ENCODE measurements at places on chromosomes 16 and 17.

GRCh38 chr17:57553526-57553925 is 191.6 kb downstream of the CCDC182 start:
- no peak for DNase-seq

- DNase-seq, result no peak
These were observed 6.3 kb upstream of the RNF227 start for GRCh38 chr17:7922269-7922844.

- no peak for DNase-seq
These were observed 24.8 kb downstream of the HS3ST3A1 start for GRCh38 chr17:13576661-13577526.

DNA sequence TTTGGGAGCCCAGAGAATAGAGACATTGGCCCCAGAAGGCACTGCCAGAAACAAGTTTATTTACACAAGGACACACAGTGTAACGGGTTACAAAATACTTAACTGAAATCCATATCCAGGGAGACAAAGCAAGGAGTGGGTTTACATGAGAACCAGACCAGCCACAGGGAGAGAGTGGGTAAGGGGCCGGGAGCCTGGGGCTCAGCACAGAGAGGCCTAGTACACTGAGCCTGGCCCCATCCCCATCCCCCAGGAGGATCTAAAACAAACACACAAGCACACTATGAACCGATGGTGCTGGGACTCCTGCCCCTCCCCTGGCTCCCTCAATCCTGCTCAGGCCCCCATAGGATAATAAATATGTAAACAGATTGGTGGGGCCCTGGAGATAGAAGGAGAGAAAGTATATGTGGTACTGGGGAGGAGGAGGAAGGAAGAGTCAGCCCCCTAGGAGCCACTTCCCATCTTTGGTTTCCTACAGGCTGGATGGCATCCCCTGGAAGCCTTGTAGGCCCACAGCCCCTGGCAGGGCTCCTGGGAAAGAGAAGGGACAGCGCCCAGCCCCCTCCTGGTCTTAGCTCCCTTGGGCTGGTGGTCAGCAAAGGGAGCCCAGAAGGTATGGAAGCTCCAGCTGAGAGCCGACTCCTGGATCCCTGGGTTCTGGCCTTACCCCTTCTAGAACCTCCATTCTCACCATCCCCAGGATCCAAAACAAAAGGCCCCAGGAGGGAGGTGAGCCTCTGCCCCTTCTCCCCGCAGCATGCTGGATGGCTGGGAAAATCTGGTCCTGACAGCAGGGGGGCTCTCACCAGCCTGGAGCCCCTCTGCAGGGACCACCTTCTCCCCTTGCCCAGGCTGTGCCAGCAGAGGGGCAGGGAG is 6.4 kb downstream of the G6PC3 start:
- peak; percentile 29 for DNase-seq

GRCh38 chr17:30344283-30345088 is 10.6 kb upstream of the TMIGD1 start:
- peak; percentile 67 for DNase-seq

DNA sequence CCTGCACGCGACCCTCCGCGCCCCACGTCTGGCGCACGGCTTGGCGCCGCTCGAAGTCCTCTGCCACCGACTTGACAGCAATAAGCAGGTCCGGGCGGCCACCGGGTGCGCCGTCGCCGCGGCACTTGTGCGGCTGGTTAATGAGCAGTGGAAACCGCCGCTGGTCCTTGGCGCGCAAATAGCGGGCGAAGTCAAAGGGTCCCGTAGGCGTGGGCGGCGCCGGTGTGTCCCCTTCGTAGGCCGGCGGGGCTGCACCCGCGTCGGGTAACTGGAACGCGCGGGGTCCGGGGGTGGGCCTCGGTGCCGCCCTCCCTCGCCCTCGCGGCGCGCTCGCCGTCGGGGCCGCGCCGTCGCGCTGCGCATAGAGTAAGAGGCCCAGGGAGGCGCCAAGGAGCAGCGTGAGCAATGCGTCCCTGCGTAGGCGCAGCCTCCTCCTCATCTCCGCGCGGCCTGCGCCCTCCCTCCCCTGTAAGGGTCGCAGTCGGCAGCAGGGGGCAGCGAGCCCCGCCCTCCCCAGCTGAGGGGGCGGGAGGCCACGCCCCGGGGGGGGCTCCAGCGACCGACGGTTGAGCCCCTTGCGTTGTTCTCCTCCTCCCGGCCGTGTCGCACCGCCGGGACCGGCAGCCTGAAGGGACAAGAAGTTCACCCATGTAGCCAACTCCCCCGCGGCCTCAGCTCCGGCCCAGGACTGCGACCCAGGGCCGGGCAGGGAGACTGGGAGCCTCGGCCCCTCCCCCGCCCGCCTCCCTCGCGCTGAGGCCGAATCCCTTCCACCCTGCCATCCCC is 558 bp downstream of the B3GNT9 start:
- DNase-seq, result no peak

Data from HuH-7 (cell line).